ENCODE measurements at places on chromosomes 11 and 22. TPM values are rescaled to one million over a fixed set of nuclear protein-coding genes. Genes with fewer than 3 reads are reported as not detected.
A peak's percentile ranks its signal among the peaks of the same experiment; 100 is the strongest.

PIK3IP1 gene
- 56.4 TPM for total RNA-seq

HEPN1 gene
- not detected for total RNA-seq

- H3K4me1 ChIP-seq = peaks cover 11% of the 10 kb centered on the region
- H3K27ac ChIP-seq = no peak overlapping the region
- no peaks in the 10 kb centered on the region for H3K27me3 ChIP-seq
- H3K4me3 ChIP-seq = no peak overlapping the region
Observed at GRCh38 chr11:130832566-130833425, 83.5 kb downstream of the SNX19 start.

GRCh38 chr11:11217289-11217928, 135.6 kb downstream of the CSNK2A3 start:
- H3K4me3 ChIP-seq = no peak overlapping the region
- no peaks in the 10 kb centered on the region for H3K36me3 ChIP-seq
- no peaks in the 10 kb centered on the region for H3K4me1 ChIP-seq
- DNase-seq = no peak

RDX gene
- total RNA-seq = 146 TPM

DNA sequence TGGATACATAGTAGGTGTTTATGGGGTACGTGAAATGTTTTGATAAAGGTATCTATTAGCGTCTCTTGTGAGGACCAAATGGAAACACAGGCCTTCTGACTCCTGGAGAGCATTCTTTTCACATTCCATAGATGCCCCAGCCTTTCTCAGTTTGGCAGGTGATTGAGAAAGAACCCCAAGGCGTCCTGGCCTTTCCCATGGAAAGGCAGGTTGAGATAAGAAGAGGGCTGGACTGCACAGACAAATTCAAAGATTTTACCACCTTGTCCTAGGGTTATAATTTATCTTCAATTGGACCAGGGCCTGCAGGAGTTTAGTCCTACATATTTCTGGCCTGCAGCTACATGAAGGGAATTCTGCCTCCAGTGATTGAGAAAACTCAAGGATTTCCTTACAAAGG, 661 bp upstream of the OLFML1 start:
- no peak for DNase-seq
- no peaks in the 10 kb centered on the region for H3K36me3 ChIP-seq
- peak overlapping the region; percentile 52 for H3K4me3 ChIP-seq
- peak overlapping the region; percentile 40 for H3K27ac ChIP-seq
- H3K27me3 ChIP-seq = no peaks in the 10 kb centered on the region

UQCC3 gene
- 5.7 TPM for total RNA-seq

- H3K27me3 ChIP-seq = no peaks in the 10 kb centered on the region
- no peak overlapping the region for H3K4me3 ChIP-seq
- H3K4me1 ChIP-seq = no peaks in the 10 kb centered on the region
- H3K36me3 ChIP-seq = no peaks in the 10 kb centered on the region
- H3K27ac ChIP-seq = no peak overlapping the region
Observed at GRCh38 chr22:38153821-38154562, 27.6 kb downstream of the PLA2G6 start.

DNA sequence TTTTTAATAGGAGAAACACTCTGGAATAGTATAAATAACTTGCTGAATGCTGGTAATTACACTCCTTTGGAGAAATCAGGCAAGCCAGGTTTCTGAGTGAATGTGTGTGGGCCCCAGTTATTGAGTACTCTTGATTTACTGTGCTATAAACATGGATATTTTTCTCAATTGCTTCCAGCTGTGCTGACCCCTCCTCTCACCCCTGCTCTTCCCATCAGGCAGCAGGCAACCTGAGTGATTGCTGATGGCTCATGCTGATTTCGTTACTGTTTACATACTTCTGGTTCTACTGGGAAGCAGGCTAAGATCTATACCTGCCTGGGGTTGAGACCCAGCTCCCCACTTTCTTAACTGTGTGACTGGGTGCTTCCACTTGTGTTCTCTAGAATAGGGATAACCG, 68.5 kb downstream of the DHCR7 start:
- no peaks in the 10 kb centered on the region for H3K27me3 ChIP-seq
- no peak overlapping the region for H3K4me3 ChIP-seq
- H3K36me3 ChIP-seq = no peaks in the 10 kb centered on the region
- no peaks in the 10 kb centered on the region for H3K4me1 ChIP-seq
- H3K27ac ChIP-seq = no peak overlapping the region

All from upper lobe of right lung (tissue), 1 donor.